ENCODE measurements at places on chromosomes 2 and 18.

GRCh38 chr2:216006164-216006663 lies 7.1 kb downstream of the MREG start:
- peak; percentile 48 for DNase-seq

DNA sequence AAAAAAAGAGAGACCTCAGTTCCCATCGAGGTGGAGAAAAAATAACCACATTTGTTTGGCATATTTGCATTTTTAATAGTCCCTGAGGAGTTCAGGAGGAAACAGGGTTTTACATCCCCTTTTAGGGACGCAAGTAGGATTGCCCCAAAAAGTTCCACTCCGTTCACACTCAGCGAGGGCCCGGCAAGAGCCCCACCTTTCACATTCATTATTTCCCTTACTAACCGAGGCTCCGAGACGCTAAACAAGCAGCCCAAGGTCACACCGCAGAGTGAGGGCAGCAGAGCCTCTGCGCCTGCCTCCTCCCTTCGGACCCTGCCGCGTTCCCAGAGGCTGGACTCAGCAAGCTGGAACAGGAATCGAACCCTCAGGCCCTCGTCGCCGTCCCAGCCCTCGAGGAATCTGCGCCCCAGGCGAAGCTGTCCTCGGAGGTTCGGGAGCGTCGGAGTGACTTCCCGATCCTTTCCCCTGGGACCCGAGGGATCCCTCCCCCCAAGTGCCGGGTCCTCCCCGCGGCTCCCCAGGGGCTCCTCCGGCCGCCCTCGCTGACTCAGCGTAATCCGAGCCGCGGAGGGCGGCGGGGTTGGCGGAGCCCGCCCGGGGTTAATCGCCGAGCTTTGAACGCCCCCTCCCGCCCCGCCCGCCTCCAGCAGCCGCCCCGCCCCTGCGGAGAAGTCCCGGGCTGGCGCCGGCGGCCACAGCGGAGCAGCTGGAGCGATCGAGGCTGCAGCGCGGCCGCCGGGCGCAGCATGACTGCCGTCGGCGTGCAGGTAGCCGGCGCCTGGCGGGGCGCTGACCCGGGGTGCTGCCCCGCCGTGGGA lies at the start of gene TMEM37:
Gene TMEM37, plus strand, starts transcription at position 700 of the 821 bp plus-strand sequence. Its CDS starts 50 bp downstream, at position 750.
- peak; percentile 64 for DNase-seq

DNA sequence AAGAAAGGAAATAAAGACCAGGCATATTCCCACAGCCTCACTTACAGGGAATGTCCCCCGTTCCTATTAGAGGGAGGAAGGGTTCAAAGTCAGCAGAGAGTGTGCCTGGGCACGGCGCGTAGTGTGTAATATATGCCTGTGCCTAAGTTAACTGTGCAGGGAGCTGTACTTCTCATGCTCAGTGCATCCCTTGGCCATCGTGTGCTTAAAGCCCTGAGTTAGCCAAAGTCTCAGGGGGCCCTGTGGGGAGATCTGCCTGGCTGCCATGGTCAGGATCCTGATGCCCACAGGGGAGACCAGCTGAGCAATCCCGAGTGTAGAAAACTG lies 48.4 kb downstream of the TEX51 start:
- no peak for DNase-seq

- DNase-seq, result no peak
Measured at GRCh38 chr2:31137211-31138036, 816 bp downstream of the GALNT14 start.

DNA sequence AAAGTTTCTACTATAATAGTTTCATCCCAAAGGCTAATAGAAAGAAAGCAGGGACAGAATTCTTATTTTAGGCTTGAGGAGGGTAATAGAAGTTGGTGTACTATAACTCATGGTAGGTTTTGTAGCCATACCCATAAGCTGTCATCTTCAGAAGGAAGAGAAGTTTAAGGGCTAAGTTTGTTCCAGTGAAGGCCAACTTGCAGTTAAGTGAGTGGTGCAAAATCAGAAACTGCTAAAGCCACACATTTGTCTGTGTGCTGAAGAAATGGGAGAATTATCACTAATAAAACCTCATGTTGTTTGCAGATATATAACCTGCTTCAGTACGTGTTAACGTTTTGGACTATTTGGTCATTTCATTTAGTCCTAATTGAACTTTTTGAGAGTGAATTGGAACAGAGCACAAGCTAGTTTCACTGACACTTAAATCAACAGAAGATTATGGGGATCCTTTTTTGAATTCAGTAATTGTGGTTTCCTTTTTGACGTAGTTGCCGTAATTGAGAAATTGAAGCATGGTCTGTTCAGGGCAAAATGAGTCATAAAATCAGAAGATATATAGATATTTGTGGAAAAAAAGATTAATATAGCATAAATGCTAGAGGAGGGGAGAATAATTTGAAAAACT lies 69.1 kb downstream of the PHLPP1 start:
- peak; percentile 53 for DNase-seq

DNA sequence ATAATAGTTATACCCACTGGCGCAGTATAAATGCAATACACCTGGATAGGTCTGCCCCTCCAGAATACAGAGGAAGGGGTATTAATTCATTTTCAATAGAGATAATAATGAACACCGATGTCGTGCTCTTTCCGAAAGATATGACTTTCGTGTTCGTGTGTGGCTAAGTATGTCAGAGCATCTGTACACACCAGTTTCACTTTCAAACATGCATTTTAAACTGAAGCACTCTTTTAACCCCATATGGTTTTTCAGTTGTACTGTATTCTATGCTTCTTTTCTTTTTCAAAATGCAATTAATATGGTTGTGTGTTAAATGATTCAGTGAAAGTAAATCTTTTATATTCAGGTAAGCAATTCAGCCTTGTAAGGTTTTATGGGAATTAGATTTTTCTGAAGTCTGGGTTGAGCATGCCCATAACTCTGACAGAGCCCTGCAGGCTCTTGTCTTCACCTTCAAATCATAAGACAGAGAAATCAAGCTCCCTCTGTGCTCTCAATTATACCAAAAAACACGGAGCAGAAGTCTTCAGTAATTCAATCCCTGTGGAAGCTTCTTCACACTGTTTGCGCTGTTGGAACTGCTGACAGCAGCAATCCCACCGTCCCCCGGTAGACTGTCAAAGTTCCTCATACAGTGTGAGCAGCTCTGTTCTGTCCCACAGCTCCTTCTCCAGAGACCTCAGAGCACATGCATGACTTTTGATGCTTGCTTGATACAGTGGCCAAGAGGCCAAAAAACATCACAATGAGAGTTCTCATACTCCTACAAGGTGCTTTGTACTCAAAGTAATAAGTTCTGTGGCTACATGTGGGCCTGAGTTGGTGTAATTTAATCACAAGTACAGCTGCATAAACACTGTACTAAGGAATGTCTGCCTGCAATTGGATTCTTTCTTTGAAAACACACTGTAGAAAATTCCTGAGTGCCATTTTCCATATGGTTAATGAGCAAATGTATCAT lies 186.8 kb downstream of the ZNF521 start:
- DNase-seq, result peak; percentile 11

DNA sequence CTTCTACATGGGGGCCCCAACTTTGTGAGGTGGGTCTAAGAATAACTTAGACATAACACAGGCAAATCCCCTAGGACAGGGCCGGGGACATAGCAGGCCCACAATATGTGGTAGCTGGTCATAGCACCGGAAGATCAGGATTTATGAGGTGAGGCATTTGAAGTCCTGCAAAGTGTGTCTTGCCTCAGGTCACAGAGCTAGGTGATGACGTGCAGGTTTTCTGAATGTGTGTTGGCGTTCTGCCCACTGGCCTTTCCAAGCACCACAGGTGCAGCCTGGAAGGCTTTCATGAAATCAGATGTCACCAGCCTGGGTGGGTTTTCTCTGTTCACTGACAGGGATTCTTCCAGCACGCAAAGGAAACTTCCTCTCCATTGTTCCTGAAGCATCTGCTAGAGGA lies 119.1 kb downstream of the LRATD1 start:
- no peak for DNase-seq

DNA sequence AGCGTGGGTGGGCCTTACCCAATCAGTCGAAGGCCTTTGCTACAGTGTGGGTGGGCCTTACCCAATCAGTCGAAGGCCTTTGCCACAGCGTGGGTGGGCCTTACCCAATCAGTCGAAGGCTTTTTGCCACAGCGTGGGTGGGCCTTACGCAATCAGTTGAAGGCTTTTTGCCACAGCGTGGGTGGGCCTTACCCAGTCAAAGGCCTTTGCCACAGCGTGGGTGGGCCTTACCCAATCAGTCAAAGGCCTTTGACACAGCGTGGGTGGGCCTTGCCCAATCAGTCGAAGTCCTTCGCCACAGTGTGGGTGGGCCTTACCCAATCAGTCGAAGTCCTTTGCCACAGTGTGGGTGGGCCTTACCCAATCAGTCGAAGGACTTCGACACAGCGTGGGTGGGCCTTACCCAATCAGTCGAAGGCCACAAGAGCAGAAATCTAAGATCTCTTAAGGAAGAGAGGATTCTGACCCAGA lies 16.3 kb upstream of the GAL3ST2 start:
- no peak for DNase-seq

GRCh38 chr2:46704041-46704440 lies 211.6 kb downstream of the MCFD2 start:
- DNase-seq, result no peak

DNA sequence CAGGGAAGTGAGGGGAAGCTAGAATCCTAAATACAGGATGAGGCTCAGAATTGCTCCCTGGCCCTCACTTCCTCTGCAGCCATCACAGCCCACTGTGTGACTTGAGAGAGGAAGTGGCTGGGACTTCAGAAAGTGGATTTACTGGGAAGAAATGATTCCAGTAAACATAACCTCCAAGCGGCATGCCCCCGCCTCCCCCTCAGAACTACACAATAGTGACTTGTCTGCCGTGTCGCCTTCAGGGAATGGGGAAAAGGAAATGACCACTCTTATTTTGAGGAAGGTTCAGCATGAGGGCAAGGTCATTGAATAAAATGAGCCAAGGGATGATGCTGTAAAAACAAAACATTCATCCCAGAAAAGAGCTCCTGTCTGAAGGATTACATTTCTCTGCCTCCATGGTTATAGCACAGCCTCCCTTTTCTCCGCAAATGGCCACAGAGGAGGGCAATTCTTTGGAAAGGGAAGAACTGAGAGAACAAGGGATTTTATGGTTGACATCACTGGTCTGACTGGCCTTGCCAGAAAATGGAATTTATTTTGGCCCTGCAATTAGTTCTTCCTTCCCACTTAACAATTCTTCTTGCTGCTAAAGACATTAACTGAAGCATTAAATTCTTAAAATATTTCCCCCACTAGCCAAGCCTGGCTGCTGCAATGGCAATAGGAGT lies 78.9 kb upstream of the DAPL1 start:
- peak; percentile 7 for DNase-seq

Measured in cardiac fibroblast (primary cell).